ENCODE measurements at places on chromosomes 11 and 22.

GRCh38 chr11:19447150-19447566 lies 206.4 kb upstream of the E2F8 start:
- DNase-seq: no peak

DNA sequence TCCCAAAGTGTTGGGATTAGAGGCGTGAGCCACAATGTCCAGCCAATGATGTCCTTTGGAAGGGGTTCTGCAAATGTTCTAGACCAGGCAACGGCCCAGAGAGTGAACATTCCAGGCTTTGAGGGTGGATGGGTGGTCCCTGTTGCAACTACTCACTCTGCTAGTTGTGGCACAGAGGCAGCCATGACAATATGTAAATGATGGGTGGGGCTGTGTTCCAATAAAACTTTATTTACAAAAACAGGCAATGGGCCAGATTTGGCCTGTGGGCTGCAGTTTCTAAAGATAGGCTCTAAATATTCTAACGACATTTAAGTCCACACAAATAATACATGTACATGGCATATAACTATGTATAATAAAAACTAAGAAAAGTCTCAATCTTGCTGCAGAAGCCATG lies 276.3 kb downstream of the CTTN start:
- DNase-seq: no peak

GRCh38 chr22:42376711-42377554 lies 55.3 kb downstream of the NFAM1 start:
- DNase-seq: no peak

GRCh38 chr11:126968915-126969314 lies 31.7 kb downstream of the KIRREL3 start:
- no peak for DNase-seq

DNA sequence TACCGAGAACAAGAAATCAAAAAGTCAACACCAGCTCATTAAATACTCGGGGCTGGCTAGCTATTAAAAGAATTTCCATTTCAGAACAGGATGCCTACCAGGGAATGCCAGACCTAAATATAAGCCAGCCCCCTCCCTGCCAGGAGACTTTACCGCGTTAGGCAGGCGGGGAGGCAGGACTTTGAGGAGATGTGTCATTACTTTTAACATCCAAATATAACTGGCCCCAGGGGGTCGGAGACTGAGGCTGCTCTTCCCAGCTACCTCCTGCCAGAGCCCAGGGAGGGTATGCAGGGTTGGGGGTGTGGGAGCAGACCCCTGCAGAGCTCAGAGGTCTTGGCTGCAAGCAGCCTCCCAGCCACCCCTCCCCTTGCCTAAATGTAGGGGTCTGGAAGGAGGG lies 183.5 kb downstream of the DSCAML1 start:
- DNase-seq: no peak

DNA sequence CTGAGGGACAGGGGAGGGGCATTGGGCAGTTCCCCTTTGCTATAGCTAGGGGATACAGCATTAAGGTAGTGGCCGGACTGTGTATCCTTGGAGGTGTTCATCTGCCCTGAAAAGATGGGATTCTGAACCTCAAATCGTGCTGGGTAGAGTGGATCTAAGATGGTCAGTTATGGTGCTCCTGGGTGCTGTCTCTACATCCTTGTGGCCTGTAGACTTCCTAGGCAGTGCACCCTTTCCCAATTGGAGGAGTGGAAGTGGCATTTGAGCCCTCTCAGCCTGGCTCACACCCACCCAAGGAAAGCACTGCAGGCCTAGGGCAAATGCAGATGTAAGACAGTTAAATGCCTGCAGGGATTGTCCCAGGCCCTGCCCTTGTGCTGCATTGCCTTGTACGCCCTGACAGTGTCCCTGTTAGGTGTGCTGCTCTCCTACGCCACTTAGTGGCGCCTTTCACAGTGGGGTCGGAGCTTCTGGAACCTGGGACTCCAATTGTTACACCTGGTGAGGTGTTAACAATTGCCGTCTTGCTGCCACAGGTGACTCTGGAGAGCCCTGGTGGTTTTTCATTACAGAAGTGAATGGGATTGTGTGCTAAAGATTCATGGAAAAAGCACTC lies 35.0 kb downstream of the PPFIBP2 start:
- DNase-seq: no peak

- DNase-seq: no peak
These were observed 60.2 kb downstream of the RCN1 start for GRCh38 chr11:32151027-32151426.

DNA sequence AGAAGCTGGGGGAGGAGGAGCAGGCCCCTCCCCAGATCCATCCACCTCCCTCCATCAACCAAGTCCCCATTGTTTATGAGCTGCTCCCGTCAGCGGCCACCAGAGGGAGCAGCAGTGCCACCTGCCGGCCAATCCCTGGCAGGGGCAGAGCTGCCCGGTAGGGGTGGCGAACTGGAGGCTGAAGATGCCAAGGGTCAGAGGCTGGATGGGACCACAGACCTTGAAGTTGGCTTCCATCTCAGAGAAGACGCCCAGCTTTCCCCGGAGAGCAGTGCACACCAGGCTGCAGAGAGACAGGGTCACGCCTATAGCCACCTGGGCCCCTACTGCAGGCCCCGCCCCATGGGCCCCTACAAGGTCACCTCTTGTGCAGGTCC lies 3.6 kb downstream of the FIBP start:
- peak; percentile 87 for DNase-seq

DNA sequence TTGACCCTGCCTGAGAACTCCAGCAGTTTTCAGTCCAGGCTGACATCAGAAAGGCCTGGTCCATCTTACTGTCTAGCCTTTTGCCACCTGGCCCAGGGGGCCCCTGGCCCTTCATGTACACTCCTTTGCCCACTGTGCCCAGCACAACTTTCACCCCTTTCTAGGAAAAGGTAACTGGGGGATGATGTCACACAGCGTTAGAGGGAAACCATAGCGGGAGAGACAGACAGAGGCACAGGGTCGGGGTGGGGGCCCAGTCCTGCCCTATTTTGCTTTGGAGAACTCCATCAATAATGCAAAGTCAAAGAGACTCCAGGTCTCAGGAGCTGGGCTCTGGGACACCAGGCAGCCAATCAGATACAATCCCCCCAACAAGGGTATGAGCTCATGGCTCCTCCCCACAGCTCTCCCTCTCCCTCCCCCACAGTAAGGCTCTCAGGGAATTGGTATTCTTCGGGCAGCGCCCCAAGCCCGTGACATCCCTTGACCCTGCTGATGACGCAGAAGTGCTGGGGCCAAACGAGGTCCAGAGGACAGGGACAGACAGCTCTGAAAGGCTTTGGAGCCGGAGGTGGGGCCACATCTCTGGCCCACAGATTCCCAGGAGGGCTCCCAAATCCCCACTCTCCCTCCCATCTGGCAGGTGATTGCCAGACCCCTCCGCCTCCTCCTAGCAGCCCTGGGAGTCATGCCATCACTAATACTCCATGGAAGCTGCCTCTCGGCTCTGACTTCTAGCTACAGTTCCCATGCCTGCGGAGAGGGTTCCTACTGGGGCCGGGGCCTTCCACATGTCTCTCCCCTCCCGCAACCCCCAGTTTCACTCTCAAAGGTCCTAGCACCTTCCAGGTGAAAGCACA lies 5.9 kb downstream of the USP2 start:
- DNase-seq: no peak

GRCh38 chr11:18307461-18308139 lies 14.3 kb downstream of the HPS5 start:
- no peak for DNase-seq

DNA sequence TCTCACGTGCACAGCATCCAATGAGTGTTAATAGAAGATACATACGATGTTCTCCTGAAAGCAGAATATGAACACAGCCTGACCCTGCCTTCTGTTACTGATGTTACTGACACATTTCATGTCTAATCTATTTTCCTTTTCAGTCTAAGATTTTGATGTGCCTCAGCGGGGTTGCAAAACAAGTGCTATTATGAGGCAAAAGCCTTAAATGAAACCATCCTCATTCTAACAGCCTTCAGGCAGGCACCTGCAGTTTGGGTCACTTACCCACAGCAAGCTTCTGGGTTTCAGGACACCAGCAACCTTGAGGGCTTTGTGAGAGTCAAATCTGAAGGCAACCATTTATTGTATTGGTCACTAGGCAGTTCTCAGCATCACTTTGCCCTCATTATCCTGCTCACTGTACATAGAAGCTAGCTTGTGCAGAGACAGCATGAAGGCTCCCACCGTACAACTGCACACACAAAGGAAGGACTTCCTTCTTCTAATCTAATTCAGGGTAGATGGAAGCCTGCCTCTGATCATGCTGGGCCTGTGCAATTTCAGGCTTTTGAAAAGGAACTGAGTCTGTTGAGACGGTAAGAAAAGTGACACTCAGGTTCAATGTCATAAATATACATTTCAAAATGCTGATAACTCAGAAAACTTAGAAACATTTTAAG lies 183.2 kb upstream of the PITPNB start:
- no peak for DNase-seq

DNA sequence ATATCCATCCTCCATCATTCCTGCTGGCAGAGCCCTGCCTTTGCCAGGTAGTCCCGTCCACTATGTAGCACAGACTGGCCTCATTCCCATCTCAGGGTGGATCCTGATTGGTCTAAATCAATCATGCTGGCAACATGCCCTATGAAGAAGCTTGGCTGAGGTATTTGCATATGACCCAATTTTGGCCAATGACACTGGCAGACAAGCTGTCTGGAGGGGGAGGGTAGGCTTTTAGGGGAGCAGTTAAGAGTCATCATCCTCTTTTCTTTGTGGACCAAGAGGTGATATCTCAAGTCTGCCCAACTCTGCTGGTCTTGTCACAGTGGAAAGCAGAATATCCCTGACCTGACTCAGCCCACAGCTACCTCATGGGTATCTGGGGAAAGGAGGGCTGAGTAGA lies 5.1 kb downstream of the CCDC89 start:
- DNase-seq: no peak

GRCh38 chr11:20031155-20032001 lies 128.9 kb downstream of the DBX1 start:
- no peak for DNase-seq

GRCh38 chr22:48639896-48640748 lies 1187.6 kb downstream of the BRD1 start:
- no peak for DNase-seq

DNA sequence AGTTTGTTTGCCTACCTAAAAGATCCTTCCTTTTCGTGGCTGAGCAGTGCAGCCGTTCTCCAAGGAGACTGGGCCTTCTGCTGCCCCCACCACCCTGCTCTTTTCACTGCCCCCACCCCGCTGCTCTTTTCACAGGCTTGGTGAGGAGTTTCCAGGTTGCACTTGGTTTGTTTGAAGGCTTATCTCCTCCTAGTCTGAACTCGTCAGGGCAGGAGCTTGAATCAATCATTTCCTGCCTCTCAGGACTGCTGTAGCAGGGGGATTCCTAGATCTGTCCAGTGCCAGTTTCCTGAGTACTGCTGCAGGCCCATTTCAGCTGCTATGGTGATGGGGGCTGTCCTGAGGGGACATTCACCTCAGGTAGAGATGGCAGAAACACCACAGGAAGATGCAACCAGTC lies 10.0 kb downstream of the MED15 start:
- no peak for DNase-seq

GRCh38 chr11:57703341-57703740 lies 8.7 kb downstream of the MED19 start:
- DNase-seq: no peak

GRCh38 chr11:65672180-65672860 lies 9.6 kb upstream of the RELA start:
- no peak for DNase-seq

DNA sequence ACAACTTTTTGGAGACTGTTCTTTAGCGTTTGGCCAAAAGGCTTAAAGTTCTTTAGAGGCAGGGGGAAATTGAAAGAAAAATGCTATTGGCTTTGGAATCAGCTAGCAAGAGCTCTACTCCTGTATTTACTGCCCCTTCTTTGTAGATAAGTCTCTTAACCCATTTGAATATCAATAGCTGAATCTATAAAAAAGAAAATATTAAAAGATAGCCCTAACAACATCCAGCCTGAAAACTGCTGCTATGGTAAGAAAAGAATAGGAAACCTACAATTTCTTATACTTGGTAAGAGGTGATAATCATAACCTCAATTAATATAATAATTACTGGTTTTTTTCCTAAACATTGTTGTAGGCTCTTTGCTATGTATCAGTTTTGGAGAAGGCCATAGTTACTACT lies at the start of gene OR5B12:
Gene OR5B12 (minus strand): TSS at position 101 of the 400 bp plus-strand sequence. CDS start 2,085 bp downstream, outside the sequence.
- no peak for DNase-seq

DNA sequence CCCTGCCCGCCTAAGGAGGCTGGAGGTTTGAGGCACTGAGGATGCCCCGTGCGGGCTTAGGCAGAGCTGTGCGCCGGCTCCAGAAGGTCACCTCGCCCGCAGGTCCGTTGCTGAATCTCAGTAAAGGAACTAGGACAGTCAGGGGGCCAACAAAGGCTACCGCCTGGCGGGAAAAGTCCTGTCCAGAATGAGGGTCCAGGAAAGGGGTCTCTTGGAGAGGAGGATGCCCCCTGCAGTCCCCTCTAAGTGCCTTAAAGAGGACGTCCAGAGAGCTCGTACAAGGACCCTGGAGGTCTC lies 548 bp downstream of the PVALB start:
- DNase-seq: no peak

DNA sequence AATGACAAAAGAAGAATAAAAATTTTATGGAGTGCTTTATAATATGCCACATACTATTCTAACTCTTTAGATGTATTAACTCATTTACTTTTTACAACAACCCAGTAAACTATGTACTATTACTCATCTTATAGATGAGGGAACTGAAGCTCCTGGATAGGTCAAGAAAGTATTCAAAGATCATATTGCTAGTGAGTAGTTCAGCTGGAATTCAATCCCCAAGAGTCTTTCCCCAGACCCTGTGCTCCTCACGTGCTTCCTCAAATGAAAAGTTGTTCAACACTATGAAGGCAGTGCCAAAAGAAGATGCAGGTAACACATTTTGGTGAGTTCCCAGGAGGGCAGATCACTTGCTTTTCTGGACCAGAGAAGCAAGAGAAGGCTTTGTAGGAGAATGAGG lies 46.8 kb downstream of the BTG4 start:
- DNase-seq: no peak

GRCh38 chr11:114084414-114084813 lies 24.9 kb downstream of the ZBTB16 start:
- no peak for DNase-seq

DNA sequence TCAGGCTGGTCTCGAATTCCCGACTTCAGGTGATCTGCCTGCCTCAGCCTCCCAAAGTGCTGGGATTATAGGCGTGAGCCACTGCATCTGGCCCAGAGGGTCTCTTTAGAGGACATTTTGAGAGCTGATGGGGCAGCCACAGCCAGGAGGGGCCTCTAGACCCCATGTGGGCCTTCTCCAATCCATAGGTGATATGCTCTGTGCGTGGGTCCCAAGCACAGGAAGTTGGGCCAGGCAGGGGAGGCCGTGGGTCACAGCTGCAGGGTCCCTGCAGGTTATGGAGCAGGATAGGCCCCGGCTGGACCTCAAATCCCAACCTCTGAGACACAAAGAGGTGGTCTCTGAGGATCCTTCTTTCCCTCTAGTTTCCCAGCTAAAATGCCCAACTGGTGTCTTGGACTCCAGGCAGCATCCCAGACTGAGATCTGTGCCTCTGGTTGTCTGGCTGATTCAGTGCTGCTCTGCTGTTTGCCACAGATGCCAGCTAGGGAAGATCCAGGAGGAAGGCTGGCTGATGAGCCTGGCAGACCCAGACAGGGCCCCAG lies 1.5 kb downstream of the LRRC75B start:
- no peak for DNase-seq

Measured in frontal cortex (tissue), 4 donors.